ENCODE measurements at places on chromosomes 5 and 9.

DNA sequence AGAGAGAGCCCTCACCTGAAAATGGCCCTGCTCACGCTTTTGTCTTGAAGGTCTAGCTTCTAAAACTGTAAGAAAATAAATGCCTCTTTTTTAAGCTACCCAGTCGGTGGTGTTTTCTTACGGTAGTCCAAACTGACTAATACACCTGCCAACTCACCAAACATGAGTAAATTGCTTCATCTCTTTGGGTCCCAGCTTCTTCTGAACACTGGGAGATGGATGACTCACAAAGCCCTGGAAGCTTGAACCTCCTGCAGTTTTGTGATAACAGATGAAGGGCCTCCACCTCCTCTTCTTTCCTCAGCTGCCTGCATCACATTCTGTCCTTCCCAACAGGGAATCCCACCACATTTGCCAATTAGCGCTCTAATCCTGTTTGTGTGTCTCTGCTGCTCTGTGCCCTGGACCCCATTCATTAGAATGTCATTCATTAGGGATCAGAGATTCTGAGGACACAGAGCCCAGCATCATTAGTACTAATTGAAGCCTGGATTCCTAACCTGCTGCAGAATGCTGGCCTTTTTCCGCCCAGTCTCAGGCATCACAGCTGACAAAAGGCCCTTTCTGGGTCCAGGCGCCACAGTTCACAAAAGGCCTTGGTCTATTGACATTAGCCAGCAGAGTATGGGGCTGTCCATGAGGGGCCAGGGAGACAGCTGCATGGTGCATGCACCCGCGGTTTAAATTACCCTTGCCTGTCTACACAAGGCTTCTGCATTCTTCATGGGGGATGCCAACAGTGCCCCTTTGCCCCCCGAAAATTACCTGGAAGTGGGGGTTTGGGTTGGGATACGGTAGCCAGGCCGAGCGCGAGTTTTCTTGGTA, 349.3 kb downstream of the SEMA5A start:
- DNase-seq, result no peak

- no peak for DNase-seq
These were observed 18.2 kb downstream of the S1PR3 start for GRCh38 chr9:89009546-89009840.

- DNase-seq, result no peak
These were observed 287.4 kb upstream of the IRX4 start for GRCh38 chr5:2169850-2170760.

- DNase-seq, result peak; percentile 64
These were observed 247.9 kb upstream of the IRX1 start for GRCh38 chr5:3347741-3348140.

DNA sequence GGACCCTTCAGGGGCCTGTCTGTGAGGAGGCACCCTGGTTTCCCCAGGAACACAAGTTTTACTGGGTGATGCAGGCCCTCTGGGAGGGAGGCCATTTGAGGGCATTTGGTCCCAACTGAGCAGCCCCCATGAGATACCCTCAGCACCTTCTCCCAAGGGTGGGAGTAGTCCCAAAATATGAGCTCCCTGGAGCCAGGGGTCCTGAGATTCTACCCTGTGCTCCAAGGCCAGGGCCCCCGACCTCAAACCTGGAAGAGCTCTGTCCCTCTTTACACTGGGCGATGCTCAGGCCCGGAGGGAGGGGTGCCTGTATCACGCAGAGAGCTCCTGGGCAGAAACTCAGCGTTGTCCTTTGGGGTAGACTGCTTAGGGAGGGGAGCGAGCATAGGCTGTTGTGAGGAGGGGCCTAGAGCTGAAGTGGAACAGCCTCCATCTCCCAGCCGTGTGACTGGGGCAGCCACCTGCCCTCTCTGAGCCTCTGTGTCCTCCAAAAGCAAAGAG, 64.0 kb upstream of the SYNPO start:
- no peak for DNase-seq

- DNase-seq, result no peak
These were observed 128.5 kb downstream of the LRRC70 start for GRCh38 chr5:62707131-62707530.

- DNase-seq, result peak; percentile 98
These were observed at the start of gene ALAD for GRCh38 chr9:113401027-113401792. ALAD (minus strand) TSS chr9:113401284; CDS start chr9:113393559, 7,725 bp downstream.

GRCh38 chr5:81007637-81008027, 47.5 kb downstream of the RASGRF2 start:
- no peak for DNase-seq

DNA sequence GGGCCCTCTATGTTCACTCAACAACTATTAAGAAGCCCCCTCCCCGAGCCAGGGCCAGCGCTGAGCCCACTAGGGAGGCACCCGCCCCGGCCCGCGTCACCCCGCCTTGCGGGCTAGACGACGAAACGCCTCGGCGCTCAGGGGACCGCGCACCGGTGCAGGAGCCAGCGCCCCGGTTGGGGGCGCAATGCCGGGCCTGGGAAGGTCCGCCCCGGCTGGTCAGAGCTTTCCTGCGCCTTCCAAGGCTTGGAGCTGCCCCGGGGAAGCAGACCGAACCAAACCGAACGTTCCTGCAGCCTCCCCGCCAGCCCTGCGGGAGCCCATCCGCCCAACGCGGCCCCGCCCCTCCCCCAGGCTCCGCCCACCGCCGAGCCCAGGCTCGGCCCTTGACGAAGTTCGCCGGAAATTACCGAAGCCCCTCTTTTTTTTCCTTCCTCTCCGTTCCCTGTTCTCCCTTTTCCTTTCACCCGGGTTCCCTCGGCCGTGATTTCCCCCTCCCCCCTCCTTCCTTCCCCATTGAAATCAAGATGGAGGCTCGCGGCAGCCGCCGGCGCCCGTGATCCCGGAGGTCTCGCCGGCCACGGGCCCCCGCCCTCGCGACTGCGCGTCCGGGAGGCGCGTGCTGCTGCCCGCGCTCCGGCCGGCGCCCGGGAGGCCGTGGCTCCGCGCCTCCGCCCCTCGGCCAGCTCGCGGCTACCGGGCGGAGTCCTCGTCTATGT, at the start of gene TRIO:
TRIO (plus strand) TSS at position 516 of the 719 bp plus-strand sequence. CDS start 384 bp downstream, outside the sequence.
- DNase-seq, result no peak

DNA sequence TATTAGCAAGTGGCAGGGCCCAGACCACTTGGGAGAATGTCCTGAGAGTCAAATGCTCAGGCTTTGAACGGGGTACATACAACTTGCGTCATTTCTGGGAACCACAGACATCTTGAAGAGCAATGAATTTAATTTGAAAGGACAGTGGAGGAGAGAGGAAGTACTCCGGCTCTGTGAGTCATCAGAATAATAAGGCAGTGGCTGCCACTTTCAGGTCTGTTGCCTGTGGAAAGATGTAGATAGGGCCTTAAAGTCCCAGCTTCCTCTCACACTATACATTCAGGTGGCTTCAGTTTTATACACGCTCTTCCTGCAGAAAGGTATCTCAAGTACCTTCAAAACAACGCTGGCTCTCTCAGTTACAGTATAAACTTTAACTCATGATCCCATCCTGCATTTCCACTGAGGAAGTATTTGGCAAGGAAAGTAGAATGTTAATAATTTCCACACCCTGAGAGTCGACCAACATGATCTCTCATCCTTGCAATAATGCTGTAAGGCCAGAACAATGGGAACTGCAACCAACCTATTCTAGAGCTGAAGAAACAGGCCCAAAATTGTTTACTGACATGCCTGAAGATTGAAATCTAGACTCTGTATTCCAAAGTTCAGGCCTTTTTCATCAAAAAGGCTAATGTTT, 6.8 kb upstream of the PRUNE2 start:
- DNase-seq, result peak; percentile 40

GRCh38 chr9:90088856-90089255, 484.0 kb downstream of the GADD45G start:
- no peak for DNase-seq

DNA sequence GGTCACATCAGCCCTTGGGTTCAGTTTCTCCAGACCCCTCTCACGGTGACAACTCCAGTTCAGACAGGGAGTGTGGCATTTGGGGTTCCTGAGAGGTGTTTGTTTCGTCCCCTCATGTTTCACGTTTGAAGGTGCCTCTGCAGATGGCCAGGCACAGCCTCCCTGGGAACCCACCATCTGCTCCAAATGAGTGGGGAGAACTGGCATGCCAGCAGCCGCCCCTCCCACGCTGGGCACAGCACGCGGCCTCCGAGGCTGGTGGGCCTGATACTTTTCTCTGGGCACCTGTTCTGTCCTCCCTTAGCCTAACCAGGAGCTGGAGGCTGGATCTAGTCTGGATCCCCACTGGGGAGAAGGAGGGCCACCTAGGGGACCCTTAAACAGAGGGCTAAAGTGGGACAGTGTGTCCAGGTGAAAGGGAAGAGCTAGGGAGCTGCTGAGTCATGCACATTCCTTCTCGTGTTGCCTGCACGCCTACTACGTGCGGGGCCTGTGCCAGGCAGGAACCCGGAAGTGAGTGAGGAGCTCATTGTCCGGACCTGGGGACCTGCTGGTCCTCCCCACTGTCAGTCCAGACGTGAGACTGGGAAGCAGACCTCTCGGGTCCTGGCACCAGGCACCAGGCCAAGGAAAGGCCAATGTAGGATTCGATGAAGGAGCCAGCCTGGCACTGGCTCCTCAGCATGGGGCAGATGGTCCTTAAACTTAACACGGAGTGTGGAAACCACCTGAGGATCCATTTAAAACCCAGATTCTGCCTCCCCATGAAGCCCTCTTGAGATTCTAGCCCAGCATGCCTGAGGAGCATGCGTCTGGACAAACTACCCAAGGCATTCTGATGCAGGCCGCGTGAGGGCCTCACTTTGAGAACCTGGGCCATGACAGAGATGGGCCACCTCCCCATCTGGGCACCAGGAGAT, 11.7 kb downstream of the DNM1 start:
- no peak for DNase-seq

GRCh38 chr5:98314292-98314691, 459.2 kb upstream of the RGMB start:
- DNase-seq, result no peak

DNA sequence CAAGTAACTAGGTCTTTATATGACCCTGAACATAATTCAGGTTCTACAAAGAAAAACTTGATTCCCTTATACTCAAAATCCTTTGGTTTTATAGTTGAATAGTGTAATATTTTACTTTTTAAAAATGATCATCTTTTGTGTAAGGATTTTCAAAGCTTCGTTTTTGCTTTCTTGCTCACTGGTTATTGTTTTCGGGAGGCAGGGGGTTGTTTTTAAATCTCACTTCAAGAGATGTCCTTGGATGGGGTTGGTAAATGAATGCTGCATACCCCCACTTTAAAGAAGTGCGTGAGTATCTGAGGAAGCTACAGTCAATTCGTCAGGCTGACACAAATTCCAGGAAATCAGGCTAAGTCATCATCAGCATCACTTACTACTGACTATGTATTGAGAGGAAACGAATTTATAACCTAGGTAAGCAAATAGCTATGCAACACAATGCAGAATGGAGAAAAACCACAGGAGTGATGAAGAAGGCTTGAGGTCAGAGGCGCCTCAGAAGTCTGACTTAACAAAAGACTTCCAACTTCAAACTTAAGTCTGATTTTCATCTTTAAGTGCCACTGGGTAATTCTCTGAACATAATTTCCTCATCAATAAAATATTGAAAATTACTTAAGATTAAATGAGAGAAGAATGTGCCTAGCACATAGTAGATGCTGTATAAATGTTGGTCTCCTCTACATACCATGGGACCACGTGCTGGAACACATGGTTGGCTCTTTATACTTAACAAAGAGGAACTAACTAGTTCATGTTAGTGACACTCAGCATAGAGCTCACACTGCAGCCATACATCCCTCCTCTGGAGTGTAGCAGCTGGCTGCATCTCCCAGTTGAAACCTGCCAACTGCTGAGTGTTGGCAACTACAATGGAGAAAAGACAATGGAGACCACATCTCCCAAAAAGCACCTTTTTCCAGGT, 106.0 kb upstream of the KIF2A start:
- no peak for DNase-seq

DNA sequence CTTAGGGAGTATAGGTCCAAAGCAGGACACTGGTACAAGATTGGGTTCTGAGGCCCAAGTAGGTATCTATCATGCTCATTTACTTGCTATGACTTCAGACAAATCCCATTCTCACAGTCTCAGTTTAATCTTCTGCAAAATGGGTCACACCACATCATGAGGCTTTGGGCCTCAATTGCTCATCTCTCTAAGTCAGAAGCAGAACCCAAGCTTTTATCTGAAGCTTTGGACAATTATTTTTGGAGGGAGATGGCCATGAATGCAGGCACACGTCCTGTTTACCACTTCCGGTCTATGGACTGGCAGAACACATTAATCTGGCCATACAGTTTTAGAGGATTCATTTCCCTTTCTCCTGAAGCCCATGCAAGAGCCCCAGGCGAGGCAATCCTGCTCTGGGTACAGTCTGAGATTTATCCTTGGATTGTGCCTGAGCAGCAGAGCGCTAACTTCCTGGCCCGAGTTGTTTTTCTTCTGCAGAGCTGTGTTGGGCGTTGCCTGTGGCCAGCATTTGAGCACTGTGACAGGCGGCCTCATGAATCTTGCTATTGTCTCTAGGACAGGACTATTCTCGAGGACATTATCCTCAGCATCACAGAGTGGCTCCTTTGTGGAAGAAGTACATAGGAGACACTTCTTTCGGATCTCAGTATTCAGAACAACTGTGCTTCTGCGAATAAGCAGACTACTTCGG, 16.1 kb downstream of the SLC22A4 start:
- DNase-seq, result no peak

- no peak for DNase-seq
These were observed 205.9 kb upstream of the TMEM161B start for GRCh38 chr5:88474574-88474973.
